ENCODE measurements at places on chromosomes 7 and 10.

DNA sequence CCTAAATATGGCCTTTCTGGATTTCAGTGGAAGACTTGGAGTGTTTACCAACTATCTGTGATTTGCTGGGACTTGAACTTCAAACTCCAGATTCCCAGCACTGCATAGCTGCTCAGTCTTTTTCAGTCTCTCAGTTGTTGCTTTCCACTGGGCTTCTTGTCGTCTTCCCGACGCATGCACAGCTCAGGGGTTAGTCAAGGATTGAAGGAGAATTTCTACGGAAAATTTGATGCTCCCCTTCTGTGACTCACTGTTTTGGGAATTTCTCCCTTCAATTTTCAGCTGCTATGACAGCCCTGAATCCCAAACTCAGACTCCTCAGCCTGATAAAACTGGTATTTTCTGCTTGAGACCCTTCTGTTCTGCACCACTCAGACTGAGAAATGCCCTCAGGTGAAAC, 91.7 kb downstream of the CYP26A1 start:
- no peak for DNase-seq

- peak; percentile 57 for DNase-seq
Measured at GRCh38 chr10:31129271-31129670, 97.6 kb upstream of the ZNF438 start.

DNA sequence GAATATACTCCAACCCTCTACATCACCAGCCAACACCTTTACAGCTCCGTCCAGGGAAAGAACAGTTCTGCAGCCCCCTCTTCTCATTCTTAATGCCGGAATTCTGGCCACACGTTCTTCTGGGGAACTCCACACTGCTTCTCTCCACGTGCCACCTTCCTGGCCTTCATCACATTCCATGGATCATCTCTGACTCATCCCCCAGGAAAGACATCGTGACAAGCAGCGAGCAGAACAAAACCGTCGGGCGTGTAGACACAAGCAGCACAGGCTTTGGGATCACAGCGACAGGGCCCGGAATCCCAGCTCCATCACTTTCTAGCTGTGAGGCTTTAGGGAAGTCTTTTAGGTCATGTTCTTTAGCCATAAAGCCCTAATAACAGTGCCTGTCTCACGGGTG, 590.3 kb upstream of the FOXK1 start:
- no peak for DNase-seq

GRCh38 chr7:130902755-130903357, 168.8 kb upstream of the KLF14 start:
- no peak for DNase-seq

DNA sequence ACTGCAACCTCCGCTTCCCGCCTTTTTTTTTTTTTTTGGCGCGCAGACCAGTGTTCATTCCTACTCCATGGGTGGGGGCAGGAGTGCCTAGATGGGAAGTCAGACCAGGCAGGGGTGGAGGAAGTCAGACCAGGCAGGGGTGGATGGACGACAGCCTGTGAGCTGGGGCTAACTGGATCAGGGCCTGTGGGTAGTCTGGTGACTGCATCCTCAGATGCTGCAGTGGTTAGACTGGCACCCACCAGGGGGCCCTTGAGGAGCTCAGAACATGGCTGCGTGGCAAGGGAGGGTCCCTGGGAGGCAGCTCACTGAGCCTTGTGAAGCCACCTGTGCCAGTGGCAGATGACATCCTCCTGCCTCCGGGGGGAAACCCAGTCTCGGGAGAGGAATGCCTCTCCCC, 35.1 kb downstream of the RCC1L start:
- peak; percentile 46 for DNase-seq

GRCh38 chr7:36961097-36961496, 236.8 kb upstream of the AOAH start:
- DNase-seq: no peak

DNA sequence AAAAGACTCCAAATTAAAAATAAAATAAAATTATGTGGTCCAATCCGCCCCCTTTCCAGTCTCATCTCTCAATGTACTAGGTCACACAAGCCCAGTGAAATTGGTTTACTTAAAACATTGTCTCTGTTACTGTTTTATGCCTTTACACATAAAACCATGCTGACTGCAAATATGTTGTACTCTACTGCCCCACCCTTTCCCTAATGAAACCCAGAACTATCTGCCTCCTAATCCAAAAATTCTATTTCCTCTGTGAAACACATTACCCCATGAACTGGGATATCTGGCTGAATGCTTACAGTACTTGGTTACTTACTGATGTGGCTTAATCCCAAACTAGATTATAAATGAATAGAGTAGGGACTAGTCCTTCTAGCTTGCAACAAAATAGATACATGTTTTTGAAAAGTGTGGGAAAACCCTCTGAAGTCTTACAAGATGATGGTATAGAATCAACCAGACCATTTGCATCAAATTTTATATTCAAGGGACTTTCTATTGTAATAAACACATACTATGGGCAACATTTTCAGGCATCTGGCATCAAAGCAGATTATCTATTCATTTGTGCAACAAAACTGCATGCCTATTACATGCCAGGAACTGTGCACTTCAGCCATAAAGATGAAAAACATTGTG, 10.0 kb upstream of the KMT2E start:
- DNase-seq: no peak

DNA sequence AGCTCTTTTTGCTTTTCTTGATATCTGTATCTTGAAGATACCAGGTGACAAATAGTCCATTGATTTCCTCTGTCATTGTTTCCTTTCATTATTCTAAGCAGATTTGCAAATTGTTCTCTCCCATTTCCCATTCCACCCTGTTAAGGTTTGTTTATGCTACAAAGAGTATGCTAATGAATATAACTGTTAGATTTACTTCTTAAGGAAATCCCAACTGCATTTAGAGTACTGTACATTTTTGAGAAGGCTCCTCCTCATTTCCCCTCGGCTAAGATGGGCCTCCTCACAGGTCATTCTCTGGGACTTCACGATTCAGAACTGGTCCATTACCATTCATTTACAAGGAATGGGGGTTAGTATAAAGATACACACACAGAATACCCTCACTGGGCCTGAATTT, 15.6 kb downstream of the AUTS2 start:
- DNase-seq: no peak

GRCh38 chr10:133079836-133080682, 7.7 kb upstream of the ADGRA1 start:
- DNase-seq: no peak

GRCh38 chr7:158596309-158596708, 8.7 kb upstream of the PTPRN2 start:
- no peak for DNase-seq

DNA sequence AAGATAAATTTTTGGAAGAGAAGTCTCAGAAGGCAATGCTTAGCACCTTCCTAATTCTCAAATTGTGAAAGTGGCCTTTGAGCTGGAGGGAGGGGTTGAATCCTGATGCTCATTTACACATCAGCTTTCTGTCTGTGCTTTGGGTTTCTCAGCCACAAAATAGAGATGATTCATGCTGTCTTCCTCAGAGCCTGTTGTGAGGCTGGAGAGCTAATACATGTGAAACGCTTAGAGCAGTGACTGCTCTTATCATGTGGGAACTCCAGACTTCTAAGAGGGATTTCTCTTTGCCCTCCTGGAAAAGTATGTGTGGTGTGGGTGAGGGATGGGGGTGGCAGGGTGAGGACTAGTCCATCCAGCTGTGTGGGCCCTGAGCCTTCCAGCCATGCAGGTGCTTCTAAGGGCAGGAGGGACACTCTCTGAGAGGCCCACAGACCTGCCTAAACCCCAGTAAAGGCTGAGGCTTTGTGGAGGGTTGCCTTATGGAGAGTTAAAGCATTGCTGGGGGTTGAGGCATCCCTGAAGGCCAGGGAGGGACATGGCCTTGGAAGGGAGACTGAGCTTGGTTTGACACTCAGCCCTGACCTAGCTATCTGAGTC, 4.8 kb upstream of the EVX1 start:
- DNase-seq: no peak

GRCh38 chr7:23349484-23350157, 50.5 kb downstream of the MALSU1 start:
- DNase-seq: no peak

- DNase-seq: no peak
Measured at GRCh38 chr7:2007551-2007950, 225.2 kb downstream of the MAD1L1 start.

DNA sequence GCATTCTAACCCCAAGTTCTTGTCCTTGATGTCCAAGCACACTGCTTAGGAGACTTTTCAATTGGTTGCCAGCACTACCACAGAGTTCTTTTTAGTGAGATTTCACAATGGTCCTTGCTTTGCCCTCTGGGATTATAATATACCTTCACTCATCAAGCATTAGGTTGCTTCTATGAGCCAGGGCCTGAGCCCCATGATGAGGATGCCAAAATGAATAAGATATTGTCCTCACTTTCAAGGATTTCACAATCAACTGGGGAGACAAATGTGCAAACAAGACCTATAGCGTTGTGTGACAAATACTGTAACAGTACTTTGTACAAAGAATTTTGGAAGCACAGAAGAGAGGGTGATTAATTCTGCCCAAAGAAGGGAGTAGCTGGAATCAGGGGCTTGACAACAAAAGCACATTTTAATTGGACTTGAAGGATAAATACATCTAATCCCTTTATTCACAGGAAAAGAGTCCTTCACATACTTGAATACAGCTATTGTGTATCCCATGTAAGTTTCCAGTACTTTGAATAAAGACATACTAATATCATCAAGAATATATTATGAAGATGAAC, 263.6 kb upstream of the LRRN3 start:
- DNase-seq: no peak

DNA sequence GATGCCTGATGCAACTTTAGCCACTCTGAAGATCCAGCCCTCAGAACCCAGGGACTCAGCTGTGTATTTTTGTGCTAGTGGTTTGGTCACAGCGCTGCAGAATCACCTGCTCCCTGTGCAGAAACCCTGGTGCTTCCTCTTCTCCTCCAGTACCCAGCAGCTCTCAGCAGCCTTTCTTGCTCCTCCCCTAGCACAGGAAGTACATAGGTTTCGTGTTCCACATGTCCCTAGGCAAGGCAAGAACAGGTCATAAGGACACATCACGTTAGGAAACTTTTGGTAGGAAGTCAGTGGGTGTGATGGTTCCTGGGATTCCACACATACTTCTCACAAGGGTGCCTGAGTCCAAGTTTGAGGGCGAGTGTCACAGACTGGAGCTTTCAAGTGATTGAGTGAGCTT, 167.9 kb upstream of the PRSS1 start:
- DNase-seq: no peak

DNA sequence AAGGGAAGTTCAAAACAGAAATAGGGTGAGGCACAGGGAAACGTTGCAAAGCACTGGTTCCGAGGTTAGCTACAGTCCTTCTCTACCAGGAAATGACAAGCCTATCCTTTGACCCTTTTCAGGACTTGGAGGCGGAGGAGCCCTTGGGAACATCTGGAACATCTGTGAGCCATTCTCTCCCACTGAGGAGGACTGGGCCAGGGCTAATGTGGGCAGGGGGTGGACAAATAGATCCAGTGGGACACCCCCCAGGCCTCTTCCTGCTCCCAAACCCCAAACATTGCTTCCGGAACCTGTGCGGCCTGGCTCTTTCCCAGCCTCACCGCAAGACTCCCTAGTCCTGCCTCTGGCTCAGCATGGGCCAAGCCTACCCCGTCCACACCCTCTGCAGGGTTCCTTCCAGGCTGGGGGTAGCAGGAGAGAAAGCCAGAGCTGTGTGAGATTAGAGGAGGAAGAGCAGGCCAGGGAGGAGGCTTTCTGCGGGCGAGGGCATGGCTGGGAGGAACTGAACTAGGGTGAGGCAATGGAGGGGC, 36.5 kb downstream of the GHRHR start:
- DNase-seq: no peak

- DNase-seq: no peak
Measured at GRCh38 chr7:90773269-90773668, 177.1 kb downstream of the CDK14 start.

All from NCI-H2171 treated with DMSO at 0.1 percent for 48 hours (cell line).